ENCODE measurements at places on chromosomes 13 and 19.

- no peak for DNase-seq
Measured at GRCh38 chr13:47673009-47673850, 327.8 kb downstream of the SUCLA2 start.

GRCh38 chr19:10878253-10878652 lies 6.9 kb downstream of the CARM1 start:
- no peak for DNase-seq

GRCh38 chr19:47704024-47704423 lies 9.2 kb upstream of the EHD2 start:
- DNase-seq: no peak

GRCh38 chr13:50527188-50527587 lies 316.3 kb downstream of the DLEU7 start:
- DNase-seq: no peak

DNA sequence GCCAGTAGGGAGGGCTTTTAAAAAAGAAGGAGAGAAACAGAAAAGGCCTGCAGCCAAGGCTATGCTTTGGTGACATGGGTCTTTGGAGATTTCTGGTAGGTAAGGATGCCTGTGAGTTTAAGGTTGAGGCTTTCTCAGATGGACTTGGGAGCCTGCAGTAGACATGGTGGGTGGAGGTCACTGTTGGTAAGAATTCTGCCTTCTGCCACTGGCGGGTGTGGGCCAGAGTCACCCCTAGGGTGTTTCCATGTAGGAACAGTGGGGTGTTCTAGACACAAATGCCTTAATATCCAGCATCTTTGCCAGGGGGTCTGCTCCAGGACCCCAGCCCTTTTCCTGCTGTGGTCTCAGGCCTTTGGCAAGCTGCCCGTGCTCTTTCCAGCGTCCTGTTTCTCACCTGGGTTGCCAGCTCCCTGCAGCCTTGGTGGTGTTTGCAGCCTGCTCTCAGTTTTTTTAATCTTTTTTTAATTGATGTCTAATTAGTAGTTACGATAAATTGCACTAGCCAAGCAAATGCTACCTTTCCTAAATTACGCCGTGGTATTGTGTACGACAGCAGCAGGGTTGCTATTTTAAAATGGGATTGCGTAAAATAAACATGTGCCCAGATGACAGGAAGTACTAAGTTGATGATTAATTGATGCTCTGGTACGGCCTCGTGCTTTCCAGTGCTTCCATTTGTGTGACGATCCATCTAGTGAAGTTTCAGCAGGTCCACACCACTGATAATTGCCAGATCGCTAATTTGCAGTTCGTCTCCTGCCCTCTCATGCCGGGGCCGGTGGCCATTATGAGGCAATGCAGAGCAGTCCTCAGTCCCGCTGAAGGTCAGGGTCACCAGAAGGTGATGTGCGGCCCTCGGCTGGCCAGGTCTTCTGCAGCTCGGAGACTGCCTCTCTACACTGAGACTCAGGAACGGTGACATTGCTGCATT lies 35.3 kb upstream of the NPAS1 start:
- DNase-seq: no peak

DNA sequence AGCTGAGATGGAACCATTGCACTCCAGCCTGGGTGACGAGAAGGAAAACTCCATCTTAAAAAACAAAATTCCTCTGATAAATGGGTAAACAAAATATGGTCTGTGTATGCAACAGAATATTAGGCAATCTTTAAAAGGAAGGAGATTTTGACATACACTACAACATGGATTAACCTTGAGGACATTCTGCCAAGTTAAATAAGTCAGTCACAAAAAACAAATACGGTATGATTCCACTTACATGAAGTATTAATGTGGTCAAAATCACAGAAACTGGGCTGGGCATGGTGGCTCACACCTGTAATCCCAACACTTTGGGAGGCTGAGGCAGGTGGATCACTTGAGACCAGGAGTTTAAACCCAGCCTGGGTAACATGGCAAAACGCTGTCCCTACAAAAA lies 3.0 kb upstream of the ZNF444 start:
- no peak for DNase-seq

DNA sequence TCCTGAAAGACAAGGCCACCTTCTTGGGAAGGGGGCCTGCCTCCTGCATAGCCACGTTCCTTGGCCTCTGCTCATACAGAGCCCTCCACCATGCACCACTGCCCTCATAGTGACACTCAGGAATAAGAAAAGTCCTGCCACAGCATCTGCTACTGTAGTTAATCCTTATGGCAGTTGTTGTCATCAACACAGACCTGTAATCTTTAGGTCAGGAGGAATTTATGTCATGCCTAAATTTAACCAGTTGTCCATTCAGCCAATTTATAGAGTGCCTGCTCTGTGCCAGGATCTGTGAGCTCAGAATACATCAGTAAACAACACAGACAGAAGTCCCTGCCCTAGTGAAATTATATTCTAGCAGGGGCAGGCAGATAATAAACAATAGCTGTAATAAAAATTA lies 44.4 kb downstream of the FAM124A start:
- no peak for DNase-seq

DNA sequence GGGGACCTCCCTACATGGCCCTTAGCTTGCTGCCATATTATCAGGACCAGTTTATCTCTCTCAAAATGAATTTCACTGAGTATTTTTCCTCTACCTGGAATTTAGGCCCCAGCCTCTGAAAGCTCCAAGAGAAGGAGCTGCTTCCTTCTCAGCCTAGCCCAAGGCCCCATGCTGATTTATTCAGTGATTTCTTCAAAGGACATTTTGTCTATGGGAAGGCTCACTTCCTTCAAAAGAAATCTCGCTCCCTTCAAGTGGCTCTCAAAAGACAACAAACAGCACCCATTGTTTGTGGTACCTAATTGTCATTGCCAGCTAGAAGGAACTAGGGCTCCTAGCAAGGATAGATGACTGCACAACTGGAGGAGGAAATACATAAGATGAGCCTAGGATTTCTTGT lies 172.4 kb downstream of the SLC7A1 start:
- no peak for DNase-seq

GRCh38 chr13:110546926-110547325 lies 14.6 kb downstream of the RAB20 start:
- no peak for DNase-seq

DNA sequence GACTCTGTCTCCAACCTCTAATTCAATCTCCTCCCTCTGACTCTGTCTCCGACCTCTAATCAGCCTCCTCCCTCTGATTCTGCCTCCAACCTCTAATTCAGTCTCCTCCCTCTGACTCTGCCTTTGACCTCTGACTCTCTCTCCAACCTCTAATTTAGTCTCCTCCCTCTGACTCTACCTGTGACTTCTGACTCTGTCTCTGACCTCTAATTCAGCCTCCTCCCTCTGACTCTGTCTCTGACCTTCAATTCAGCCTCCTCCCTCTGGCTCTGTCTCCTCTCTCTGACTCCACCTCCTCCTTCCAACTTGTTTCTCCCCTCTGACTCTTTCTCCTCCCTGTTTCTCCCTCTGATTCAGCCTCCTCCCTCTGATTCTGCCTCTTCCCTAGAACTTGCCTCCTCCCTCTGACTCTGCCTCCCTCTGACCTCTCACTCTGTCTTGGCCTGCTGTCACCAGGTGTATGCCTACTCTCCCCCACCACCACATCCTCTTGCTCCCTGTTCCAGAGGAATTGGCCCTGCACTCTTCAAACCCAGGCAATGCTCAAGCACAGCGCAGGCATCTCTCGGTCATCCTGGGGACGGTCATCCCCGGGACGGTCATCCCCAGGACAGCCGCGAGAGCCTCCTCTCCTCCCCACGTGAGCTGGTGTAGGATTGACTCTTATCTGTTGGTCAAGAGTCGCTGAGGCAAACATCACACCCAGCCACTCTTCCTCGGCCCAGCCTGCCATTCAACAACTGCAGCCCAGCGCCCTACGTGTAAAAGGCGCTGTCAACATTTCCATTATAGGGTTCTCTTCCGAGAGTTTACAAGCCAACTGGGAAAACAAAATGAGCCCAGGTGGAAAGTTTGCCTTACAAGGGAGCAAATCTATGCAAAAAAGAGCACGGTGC lies 60.2 kb downstream of the ZIC5 start:
- peak; percentile 18 for DNase-seq

DNA sequence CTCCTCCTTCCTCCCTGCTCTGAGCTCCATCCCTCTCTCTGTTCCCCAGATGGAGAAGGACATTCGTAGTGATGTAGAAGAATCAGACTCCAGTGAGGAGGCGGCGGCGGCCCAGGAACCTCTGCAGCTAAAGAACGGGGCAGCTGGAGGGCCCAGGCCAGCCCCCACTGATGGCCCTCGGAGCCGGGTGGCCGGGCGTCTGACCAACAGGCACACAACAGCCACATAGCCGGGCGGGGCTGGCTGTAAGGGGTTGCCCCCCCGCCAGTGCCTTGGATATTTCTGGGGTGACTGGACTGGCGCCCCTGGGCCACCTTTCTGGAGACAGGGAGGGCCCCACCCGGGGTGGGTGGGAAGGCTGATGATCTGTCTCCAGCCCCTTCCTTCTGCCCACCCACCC lies 46.3 kb downstream of the CD320 start:
- no peak for DNase-seq

- DNase-seq: no peak
Measured at GRCh38 chr13:111467111-111467890, 146.9 kb downstream of the TEX29 start.

DNA sequence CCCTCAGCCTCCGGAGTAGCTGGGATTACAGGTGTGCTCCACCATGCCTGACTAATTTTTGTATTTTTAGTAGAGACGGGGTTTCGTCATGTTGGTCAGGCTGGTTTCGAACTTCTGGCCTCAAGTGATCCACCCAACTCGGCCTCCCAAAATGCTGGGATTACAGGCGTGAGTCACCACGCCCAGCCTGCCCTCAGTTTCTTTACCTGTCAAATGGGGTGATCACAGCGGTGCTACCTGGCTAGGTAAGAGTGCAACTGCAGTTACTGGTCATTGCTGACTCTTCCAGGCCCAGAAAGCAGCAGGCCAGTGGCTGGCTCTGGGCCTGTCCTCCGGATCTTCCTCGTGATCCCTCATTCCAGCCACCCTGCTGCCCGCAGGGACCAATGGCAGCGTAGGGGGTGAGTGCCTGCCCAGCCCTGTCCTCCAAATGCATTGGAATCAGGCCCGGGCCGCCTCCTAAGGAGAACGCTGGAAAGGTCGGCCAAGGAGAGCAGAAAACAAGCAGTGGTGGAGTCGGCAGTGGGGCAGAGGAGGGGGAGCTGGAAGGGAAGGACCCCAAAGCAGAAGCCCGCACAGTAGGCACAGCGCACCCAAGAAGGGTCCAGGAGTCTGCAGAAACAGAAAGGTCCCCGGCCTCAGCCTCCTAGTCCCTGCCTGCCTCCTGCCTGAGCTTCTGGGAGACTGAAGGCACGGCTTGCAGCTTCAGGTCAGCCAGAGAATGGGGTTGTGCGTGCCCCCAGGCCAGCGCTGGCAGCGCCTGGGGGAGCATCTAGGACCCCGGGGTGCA lies 1.8 kb upstream of the SLC27A1 start:
- DNase-seq: no peak

DNA sequence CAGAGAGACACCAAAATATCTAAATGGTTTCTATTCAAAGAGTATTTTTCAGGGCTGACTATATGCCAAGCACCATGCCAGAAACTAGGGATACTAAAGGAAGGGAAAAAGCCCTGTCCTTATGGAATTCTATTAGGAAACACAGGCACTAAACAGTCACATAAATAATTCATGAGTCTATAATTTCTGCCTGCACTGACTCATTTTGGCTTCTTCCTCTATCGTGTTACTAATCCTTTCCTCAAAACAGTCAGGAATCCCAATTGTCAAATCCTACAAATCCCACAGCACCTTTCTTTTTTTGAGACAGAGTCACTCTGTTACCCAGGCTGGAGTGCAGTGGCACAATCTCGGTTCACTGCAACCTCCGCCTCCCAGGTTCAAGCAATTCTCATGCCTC lies 29.2 kb downstream of the XPO4 start:
- no peak for DNase-seq

GRCh38 chr19:8665468-8666213 lies 33.0 kb downstream of the ACTL9 start:
- peak; percentile 51 for DNase-seq

DNA sequence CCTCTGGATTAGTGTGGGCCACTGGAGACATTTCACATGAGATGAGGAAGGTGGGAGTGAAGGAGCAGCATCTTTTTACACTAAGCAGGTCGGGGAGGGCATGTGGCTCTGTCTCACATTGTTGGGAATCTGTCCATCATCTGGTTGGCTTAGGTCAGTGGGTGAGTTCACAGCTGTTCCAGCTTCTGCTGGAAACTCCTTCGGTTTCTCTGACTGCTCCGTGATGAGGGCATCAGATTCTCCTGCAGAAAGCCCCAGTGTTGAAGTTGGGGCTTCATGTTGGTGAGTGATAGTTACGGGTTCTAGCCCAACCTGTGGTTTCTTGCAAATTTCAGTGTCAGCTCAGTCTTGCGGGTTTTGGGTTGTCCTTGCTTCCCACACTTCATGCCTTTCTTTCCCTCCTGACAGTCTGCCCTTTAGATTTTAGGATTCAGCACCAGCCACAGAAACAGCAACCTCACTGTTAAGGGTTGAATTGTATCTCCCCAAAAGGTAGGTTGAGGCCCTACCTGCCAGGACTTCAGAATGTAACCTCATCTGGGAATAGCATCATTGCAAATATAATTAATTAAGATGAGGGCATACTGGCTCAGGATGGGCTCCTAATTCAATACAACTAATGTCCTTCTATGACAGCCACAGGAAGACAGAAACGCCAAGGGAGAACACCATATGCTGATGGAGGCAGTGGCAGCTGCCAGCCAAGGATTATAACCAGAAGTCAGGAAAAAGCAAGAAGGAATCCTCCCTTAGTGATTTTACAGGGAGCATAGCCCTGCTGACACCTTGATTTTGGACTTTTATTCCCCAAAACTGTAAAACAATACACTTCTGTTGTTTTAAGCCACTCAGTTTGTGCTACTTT lies 7.6 kb upstream of the ALOX5AP start:
- no peak for DNase-seq

DNA sequence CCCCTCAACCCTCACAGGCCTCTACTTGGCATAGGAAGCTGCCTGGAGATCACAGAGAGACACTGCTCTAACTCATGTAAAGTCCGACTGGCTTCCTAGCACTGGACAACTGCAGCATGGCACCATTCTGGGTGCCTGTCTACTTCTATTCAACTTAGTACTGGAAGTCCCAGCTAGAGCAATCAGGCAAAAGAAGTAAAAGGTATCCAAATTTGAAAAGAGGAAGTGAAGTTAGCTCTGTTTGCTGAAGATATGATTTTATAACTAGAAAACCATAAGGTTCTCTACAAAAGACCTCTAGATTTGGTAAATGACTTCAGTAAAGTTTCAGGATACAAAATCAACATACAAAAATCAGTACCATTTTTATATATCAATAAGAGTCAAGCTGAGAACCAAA lies 1017.6 kb downstream of the PCDH9 start:
- DNase-seq: no peak

- DNase-seq: peak; percentile 21
Measured at GRCh38 chr19:6087074-6087571, 23.2 kb downstream of the RFX2 start.

- no peak for DNase-seq
Measured at GRCh38 chr13:39349391-39349960, 253.5 kb downstream of the LHFPL6 start.

GRCh38 chr13:30619731-30620130 lies 2.0 kb downstream of the USPL1 start:
- no peak for DNase-seq

- DNase-seq: no peak
Measured at GRCh38 chr19:1575323-1576241, 7.5 kb upstream of the MEX3D start.

GRCh38 chr13:72541674-72542073 lies 185.8 kb downstream of the MZT1 start:
- no peak for DNase-seq

Measured in activated CD4-positive, alpha-beta T cell treated with anti-CD3 and anti-CD28 coated beads for 36 hours (primary cell).